GM23248 (cell line): ENCODE measurements at places on chromosomes 2 and 18. TPM values are rescaled to one million over a fixed set of nuclear protein-coding genes. Genes with fewer than 3 reads are reported as not detected.

DNA sequence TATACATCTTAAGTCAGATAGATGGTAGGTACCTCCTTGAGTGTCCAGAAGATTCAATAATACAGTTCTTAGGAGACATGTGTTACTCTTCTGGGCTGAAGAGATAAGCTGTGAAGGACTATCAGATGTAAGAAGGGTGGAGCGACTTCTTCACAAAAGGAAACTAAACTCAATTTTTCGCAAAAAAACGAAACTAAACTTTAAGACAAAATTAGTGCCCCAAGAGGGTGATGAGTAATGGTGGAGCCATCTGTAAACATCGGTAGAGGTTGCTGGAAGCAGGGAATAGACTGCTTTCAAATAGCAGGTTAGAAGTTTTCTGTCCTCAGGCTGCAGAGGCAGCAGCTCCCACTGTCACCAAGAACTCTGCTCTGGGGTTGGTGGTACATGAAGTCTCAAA, 111.6 kb upstream of the TACR1 start:
- H3K4me3 ChIP-seq, result no peak overlapping the region
- no peaks in the 10 kb centered on the region for H3K27me3 ChIP-seq
- H3K36me3 ChIP-seq, result no peaks in the 10 kb centered on the region
- peak; percentile 49 for DNase-seq
- peaks cover 22% of the 10 kb centered on the region for H3K4me1 ChIP-seq
- no peak overlapping the region for H3K27ac ChIP-seq

DNA sequence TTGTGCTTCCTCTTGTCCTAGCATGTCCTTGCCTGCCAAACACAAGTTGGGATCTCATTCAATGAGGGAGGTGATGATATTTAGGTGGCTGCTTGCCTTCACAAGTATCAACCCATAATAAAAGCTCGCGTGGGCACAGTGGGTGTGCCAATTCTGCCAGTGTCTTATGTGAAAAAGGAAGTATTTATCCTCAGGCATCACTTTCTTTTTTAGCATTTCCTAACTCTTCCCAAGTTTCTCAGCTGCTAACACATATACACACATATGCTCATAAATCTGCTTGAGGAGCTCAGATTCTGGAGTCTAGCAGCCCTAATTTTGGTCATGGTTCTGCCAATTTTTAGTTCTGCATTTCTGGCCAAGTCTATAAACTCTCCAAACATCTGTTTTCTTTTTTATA, 319.5 kb upstream of the HNMT start:
- no peak overlapping the region for H3K27ac ChIP-seq
- H3K4me1 ChIP-seq, result no peaks in the 10 kb centered on the region
- no peaks in the 10 kb centered on the region for H3K36me3 ChIP-seq
- no peaks in the 10 kb centered on the region for H3K27me3 ChIP-seq
- no peak overlapping the region for H3K4me3 ChIP-seq

Gene OXER1
- not detected in 2 replicates for total RNA-seq

DNA sequence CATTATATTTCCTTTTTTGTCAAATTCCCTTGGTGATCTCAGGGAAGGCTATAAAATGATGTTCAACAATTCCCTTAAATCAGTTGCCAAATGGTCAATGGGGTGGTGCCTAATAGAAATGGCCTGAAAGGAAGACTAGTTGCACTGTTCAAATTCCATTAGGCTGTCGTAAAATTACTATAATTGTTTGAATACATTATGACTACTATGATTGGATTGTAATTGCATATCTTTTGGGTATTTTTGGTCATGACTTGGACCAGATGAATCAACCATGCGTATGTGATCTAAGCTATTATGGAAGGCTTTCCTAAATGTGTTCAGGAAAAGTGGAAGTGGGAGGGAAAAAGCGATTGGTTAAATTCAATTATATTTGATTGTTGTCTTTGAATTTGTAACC, 41.3 kb upstream of the KCNE4 start:
- H3K27ac ChIP-seq, result peak overlapping the region; percentile 29
- H3K36me3 ChIP-seq, result no peaks in the 10 kb centered on the region
- peak; percentile 91 for DNase-seq
- H3K27me3 ChIP-seq, result no peaks in the 10 kb centered on the region

- no peaks in the 10 kb centered on the region for H3K4me1 ChIP-seq
- H3K27ac ChIP-seq, result no peak overlapping the region
- H3K4me3 ChIP-seq, result no peak overlapping the region
- H3K27me3 ChIP-seq, result no peaks in the 10 kb centered on the region
- no peak for DNase-seq
These were observed 89.3 kb downstream of the PARD3B start for GRCh38 chr2:204634564-204634963.

Gene GAD1
- total RNA-seq, result 0.13 and 2.6 TPM in 2 replicates

Gene UGT1A10
- total RNA-seq, result not detected in 2 replicates

DNA sequence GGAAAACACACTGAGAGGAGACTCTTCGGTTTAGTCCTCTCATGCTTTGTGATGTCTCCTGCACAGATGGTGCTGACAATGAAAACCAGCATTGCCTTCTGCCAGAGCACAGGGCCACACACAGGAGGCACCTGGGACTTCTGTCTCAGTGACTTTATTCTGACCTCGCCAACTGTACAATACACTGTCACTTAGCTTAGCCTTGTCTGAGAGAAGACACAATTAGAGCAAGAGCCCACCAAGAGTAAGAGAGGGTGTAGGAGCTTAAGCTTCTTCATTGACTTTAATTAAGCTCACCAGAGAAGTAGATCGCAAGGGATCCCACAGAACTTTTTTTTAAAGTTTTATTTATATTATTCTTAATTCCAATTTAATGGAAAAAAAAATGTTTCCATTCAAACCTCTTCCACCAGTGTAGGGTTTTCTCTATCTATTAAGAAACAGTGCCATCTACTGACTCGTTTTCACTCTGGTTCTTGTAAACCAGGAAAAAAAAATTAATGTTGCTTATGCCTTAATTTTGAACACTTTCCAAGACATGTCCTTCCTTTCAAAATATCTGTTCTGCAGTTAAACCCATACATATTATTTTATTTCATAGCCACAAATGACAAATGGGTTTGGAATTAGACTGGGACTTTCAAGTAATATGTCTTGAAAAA, 42.4 kb upstream of the DDX18 start:
- peak; percentile 65 for DNase-seq
- H3K36me3 ChIP-seq, result no peaks in the 10 kb centered on the region
- H3K27me3 ChIP-seq, result no peaks in the 10 kb centered on the region
- H3K4me1 ChIP-seq, result peaks cover 3% of the 10 kb centered on the region; the same call in 1 of the 2 replicates

Gene ANKRD36
- total RNA-seq, result 5.9 and 14.8 TPM in 2 replicates

DNA sequence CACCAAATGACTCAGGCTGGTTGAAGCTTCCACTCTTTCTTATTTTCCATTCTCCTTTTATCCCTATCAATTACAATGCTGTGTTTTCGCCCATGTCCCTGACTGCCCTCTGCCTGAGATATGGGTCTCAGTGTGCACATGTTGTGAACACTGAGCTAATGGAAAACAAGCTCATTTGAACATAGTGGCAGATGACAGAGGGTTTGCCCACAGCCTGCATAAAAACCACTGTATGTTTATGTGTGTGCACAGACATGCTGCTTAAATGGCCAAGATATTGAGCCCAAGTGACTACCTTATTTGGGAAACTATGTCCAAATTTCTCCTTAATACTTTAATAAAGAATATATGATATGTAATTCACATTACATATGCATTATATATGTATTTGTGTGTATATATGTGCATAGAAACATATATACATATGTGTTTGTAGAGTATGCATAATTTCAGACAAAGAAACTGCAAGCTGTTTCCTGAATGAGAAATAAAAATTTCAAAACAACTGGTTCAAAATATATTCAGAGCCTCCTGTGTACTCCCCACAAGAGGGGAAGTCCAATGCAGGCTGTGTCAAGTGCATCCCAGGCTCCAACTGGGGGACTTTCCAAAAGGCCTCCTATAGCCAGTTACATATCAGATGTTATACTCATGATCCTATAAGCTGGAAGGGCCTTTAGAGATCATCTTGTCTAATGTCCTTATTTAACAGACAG, 92.7 kb upstream of the CD302 start:
- no peaks in the 10 kb centered on the region for H3K36me3 ChIP-seq
- no peak for DNase-seq
- H3K4me1 ChIP-seq, result peaks cover 10% of the 10 kb centered on the region
- no peak overlapping the region for H3K27ac ChIP-seq

- H3K4me1 ChIP-seq, result peaks cover 13% of the 10 kb centered on the region; the same call in 1 of the 2 replicates
- no peak overlapping the region for H3K4me3 ChIP-seq
- H3K36me3 ChIP-seq, result no peaks in the 10 kb centered on the region
- H3K27me3 ChIP-seq, result no peaks in the 10 kb centered on the region
- no peak for DNase-seq
- H3K27ac ChIP-seq, result no peak overlapping the region
These were observed 20.9 kb downstream of the NCK2 start for GRCh38 chr2:105765415-105766299.

GRCh38 chr2:207762146-207762545, 7.6 kb downstream of the FZD5 start:
- H3K4me3 ChIP-seq, result no peak overlapping the region
- H3K27me3 ChIP-seq, result no peaks in the 10 kb centered on the region
- no peak overlapping the region for H3K27ac ChIP-seq
- no peaks in the 10 kb centered on the region for H3K36me3 ChIP-seq

Gene ATP5MC3
- 136 and 145 TPM in 2 replicates for total RNA-seq

DNA sequence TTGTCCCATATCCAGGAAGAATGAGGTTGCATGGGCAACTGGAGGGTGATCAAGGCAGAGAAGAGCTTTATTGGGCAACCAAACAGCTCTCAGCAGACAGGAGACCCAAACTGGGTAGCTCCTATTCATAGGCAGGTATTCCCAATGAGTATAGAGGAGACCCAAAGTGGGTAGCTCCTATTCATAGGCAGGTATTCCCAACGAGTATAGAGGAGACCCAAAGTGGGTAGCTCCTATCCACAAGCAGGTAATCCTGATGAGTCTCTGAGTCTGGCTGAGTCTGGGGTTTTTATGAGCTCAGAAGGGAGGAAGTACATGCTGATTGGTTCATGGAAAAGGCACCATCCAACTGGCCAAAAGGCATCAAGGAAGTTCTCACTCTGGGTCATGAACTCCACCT, 5.3 kb upstream of the GORASP2 start:
- no peaks in the 10 kb centered on the region for H3K27me3 ChIP-seq
- no peak overlapping the region for H3K4me3 ChIP-seq
- no peak overlapping the region for H3K27ac ChIP-seq
- H3K4me1 ChIP-seq, result no peaks in the 10 kb centered on the region; the same call in 1 of the 2 replicates

DNA sequence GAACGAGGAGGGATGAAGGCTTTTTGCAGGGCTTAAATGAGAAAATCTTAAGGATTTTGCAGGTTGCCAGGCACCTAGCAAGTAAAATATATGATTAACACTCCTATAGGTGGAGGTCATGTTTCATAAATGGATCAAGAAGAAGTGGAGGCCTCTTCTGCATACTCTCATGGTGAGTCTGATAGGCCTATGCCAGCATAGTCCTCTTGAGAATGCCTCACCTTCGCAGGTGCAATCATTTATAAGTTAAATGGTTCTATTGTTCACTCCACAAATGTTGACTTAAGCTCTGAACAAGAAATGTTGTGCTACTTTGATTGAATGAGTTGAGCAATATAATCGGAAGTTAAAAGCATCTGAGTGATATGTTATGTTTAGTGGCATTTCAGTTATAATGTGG, 12.1 kb downstream of the LRRTM1 start:
- H3K4me3 ChIP-seq, result no peak overlapping the region
- DNase-seq, result no peak
- no peaks in the 10 kb centered on the region for H3K36me3 ChIP-seq
- no peaks in the 10 kb centered on the region for H3K27me3 ChIP-seq
- no peak overlapping the region for H3K27ac ChIP-seq

- no peak overlapping the region for H3K27ac ChIP-seq
- no peaks in the 10 kb centered on the region for H3K4me1 ChIP-seq
- peaks cover 44% of the 10 kb centered on the region for H3K27me3 ChIP-seq
- H3K4me3 ChIP-seq, result no peak overlapping the region
- H3K36me3 ChIP-seq, result no peaks in the 10 kb centered on the region
These were observed 221.3 kb downstream of the BCL2 start for GRCh38 chr18:63098018-63098981.

Gene COL3A1
- 2,141 and 2,153 TPM in 2 replicates for total RNA-seq

Gene ALPP
- not detected in 2 replicates for total RNA-seq

- peak overlapping the region; percentile 43 for H3K27ac ChIP-seq
- H3K4me3 ChIP-seq, result no peak overlapping the region
- H3K27me3 ChIP-seq, result no peaks in the 10 kb centered on the region
These were observed 26.2 kb downstream of the ADI1 start for GRCh38 chr2:3492951-3493614.

GRCh38 chr2:102239344-102239743, 52.5 kb downstream of the IL1RL2 start:
- peaks cover 26% of the 10 kb centered on the region for H3K4me1 ChIP-seq
- no peak overlapping the region for H3K4me3 ChIP-seq
- no peak overlapping the region for H3K27ac ChIP-seq
- no peaks in the 10 kb centered on the region for H3K36me3 ChIP-seq
- no peak for DNase-seq

Gene PLCL1
- total RNA-seq, result 2.3 TPM in 2 replicates

Gene IL1B
- total RNA-seq, result 0.86 and 3.8 TPM in 2 replicates

- no peak overlapping the region for H3K4me3 ChIP-seq
- no peak overlapping the region for H3K27ac ChIP-seq
- DNase-seq, result no peak
- no peaks in the 10 kb centered on the region for H3K4me1 ChIP-seq
- peaks cover 23% of the 10 kb centered on the region; the same call in 1 of the 2 replicates for H3K36me3 ChIP-seq
These were observed 58.6 kb downstream of the LPIN1 start for GRCh38 chr2:11805024-11805423.

Gene RAPGEF4
- total RNA-seq, result 2.2 TPM in 1 of 2 replicates, not detected in the other

Gene SNORC
- 0.63 TPM in 1 of 2 replicates, not detected in the other for total RNA-seq

- DNase-seq, result no peak
- H3K4me1 ChIP-seq, result no peaks in the 10 kb centered on the region
- no peaks in the 10 kb centered on the region for H3K36me3 ChIP-seq
- no peak overlapping the region for H3K27ac ChIP-seq
These were observed 170.5 kb downstream of the EIPR1 start for GRCh38 chr2:3207091-3207491.

DNA sequence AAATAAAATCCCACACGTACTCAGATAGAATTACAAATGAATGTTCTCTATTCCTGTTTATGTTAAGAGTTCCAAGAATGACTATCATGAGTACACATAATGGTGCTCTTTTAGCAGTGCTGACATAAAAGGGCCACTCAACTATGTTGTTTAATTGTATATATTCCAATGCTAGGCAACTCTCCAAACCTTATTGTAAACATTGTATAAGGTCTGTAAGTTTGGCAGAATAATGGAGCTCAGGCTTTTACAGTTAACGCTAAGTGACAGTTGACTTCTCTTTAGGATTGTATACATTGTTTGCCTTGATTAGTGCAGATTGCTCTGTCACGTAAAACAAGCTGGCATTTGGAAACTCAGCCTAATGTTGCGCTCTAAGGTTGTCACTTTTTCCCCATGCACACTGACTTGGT, 20.8 kb downstream of the RBMS1 start:
- DNase-seq, result no peak
- peak overlapping the region; percentile 40 for H3K4me3 ChIP-seq
- no peaks in the 10 kb centered on the region for H3K27me3 ChIP-seq
- no peaks in the 10 kb centered on the region for H3K36me3 ChIP-seq
- peak overlapping the region; percentile 57 for H3K27ac ChIP-seq

Gene KCNJ13
- total RNA-seq, result not detected in 2 replicates
